ENCODE measurements at places on chromosomes 13 and 19.
A peak's percentile ranks its signal among the peaks of the same experiment; 100 is the strongest.

DNA sequence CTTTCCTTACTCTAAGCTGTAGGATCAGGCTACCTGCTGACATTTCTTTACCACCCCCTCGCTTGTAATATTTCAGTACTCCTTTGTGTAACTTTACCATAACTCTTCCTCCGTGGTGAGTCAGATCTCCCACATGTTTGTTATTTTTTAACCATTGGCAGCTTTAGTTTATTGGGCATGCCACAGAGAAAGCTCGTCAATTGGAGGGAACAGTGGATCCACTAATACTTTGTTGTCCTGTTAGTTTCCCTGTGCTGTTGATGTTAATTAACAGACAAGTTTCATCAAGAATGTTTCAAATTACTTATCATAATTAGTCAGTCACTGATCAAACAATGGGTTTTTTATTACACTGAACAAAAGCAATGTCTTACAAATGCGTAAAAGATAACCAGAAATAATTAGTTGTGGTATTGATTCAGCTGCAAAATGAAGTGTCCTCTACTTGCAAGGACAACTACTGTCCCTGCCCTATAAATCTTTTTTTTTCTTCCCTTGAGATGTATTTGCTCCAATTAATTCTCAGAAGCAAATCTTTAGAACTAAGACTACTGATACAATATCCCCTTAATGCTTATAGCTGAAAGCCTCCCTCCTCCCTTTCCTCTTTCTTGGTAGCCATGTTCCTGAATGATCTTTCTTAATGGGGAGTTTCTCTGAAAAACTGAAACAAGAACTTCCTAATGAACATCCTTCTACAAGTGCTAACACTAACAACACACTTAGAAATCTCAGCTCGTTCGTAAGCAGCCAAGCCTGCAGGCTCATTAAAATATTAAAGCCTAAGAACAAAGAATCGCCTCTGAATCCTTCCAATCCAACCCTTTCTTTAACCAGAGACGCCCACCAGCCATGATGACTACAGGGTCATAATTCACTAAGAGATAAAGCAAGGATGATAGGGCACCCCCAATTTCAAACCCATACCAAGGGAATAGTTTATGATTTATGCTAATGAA is 22.2 kb downstream of the EFNB2 start:
- no peak for DNase-seq

DNA sequence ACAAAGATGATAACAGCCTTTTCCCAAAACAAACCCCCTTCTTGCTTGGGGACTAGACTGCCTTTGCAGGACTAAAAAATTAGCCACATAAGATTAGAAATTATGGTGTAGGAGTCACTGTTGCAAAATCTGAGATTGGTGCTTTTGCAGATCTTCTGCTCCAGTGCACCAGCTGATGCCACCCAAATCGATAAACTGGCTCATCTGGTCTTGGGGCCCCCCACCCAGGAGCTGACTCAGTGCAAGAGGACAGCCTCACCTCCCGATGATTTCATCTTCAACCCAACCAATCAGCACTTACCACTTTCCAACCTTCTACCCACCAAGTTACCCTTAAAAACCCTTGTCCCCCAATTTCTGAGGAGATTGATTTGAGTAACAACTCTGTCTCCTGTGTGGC is 47.1 kb upstream of the PEPD start:
- peak; percentile 12 for DNase-seq

DNA sequence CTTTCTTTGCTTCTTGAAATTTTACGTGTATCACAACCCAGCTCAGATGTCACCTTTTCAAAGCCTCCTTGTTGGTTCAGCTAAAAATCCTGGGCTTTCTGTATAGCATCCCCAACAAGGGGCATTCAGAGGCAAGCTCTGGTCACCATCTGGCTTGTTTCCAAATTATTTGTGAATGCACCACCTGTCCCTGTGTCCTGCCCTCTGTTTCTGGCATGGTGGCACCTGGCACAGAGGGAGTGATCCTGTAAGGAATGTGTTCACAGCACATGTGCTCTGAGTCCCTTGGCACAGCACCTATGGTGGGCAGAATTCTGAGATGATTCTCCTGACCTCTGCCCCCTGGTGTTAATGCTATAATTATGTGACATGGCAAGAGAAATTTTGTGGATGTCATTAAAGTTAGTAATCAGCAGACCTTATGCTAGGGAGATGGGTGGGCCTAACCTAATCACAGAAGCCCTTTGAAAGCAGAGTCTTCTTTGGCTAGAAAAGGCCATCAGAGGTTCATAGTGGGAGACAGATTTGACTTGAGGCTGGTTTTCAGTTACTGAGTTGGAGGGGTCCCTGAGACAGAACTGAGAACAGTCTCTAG is 76.3 kb downstream of the ZNF429 start:
- DNase-seq: no peak

GRCh38 chr19:21468791-21469190 is 36.6 kb upstream of the ZNF429 start:
- DNase-seq: no peak

DNA sequence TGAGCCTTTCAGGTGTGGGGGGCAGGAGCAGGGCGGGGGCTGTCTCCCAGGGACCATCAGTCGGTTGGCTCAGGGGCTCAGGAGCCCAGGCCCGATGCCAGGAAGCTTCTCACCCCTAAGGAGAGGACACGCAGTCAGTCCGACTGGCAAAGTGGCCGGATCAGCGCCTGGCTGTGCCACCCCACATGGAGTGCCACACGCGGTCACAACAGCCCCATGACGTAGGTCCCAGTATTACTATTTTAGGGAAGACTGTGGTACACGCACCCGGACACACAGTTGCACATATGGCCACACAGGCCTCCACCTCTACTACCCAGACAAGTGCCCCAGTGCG is 29.3 kb upstream of the GRTP1 start:
- DNase-seq: no peak

GRCh38 chr13:84658491-84659358 is 776.5 kb upstream of the SLITRK1 start:
- no peak for DNase-seq

DNA sequence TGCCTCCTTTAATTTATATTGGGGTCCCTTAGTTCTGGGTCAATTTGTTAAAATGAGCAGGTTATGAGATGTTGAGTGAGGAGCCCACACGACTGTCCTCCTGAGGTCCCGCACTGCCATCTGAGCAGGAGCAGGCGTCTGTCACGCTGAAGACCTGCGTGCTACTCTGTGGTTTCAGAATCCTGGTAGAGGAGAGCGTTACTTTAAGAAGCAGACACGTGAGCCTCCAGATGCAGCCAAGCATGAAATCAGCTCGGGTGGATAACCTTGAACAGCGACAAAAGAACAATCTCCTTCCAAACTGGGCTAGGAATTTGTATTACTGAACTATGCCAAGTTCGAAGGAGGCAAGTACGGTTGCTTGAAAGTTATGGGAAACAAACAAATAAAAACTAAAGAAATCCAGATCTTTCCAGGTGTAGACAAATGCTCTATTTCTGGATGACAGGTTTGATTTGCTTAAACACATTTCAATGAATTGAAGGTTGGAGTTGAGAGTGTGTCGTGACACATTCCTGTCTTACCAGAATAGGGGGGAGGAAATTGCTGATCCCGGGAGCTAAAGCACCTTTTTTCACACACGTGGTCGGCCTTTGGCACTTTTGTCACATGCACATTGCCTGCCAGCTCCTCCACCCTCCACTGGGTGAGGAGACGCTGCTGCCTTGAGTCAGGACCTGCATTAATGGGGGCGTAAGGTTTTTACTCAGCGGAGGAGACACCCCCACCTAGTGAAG is 945.5 kb upstream of the SLC10A2 start:
- DNase-seq: no peak

GRCh38 chr13:85799097-85799582 is at the start of gene SLITRK6:
Gene SLITRK6, minus strand, starts transcription at chr13:85799419. Its CDS starts 2,911 bp downstream, at chr13:85796508.
- no peak for DNase-seq

GRCh38 chr19:42023121-42023942 is 29.3 kb upstream of the ATP1A3 start:
- no peak for DNase-seq

- DNase-seq: no peak
Observed at GRCh38 chr13:66407128-66407527, 823.0 kb downstream of the PCDH9 start.

DNA sequence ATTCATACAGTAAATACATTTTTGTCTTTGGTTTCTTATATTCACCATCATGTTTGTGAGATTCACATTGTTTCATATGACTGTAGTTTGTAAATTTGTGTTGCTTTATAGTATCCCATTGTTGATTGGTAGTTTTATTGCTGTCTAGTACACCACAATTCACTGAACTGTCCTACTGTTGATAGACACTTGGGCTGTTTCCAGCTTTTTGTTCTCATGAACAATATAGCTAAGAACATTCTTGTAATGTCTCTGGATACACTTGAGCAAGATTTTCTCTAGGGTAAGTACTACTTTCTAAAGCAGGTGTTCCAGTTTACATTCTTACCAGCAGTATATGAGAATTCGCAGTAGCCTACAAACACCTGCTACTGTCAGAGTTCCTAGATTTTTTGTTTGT is 37.8 kb downstream of the SKA3 start:
- DNase-seq: no peak

DNA sequence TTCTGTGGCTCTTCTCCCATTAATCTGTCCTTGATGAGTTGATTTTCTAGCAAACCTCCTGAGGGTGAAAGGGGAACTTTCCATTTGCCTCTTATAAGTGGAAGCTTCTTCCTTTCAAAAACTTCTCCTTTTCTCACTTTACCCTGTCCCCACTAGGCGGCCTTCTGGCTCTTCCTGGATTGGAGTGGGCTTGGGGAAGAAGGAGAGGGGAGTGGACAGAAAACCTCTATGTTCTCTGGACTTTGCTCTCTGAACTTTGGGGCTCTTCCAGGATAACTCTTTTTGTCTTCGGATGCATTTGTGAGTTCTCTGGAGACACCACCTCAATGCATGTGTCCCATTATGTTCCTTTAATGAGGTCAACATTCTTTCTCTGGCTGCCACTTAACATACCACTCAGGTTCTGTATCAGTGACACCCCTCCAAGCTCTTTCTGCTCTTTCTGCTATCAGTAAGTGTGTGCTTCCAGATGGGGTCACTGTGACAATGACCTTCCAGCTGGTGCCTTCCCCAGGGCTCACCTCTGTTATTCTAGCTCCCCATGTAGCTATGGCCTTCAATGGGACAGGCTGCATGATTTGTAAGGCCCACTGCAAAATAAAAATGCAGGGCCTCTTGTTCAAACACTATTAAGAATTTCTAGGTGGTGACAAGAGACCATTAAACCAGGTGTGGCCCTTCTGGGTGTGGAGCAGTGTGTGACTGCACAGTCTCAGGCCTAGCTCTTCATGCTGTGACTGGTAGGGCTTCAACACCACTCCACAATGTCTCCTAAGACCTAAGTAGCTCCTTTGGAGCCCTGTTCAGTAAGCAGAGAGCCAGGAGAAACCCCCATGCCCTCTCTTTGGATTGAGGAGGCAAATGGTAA is 389.2 kb downstream of the EFNB2 start:
- DNase-seq: no peak

DNA sequence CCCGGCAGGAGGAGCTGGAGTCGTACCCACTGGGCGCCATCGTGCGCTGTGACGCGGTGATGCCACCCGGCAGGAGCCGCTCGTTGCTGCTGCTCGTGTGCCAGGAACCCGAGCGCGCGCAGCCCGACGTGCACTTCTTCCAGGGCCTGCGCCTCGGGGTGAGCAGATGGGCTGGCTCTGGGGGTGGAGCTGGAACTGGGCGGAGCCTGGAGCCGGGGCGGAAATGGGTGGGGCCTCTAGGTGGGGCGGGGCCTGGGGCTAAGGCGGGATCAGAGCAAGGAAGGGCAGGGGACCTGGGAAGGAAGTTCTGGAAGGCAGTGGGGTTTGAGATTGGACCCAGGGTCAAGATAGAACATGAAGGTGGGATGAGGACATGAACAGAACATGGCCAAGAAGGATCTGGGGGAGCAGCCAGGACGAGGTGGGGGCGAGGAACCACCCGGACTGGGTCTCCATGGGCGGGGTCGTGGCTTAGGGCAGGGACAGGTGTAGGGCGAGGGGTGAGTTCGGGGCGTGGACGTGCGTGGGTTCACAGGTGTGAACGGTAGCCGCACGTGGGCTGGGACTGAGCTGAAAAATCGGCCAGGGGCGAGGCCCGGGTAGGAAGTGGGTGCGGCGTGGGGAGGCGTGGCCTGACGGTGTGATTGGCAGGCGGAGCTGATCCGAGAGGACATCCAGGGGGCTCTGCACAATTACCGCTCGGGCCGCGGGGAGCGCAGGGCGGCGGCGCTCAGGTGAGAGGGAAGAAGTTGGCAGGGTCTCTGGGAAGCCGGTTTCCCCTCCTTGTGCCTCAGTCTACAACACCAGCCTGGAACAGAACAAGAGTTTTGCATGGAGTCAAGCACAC is 4.7 kb downstream of the EPS8L1 start:
- DNase-seq: no peak

GRCh38 chr19:3094601-3095440 is 659 bp downstream of the GNA11 start:
- DNase-seq: peak; percentile 72

DNA sequence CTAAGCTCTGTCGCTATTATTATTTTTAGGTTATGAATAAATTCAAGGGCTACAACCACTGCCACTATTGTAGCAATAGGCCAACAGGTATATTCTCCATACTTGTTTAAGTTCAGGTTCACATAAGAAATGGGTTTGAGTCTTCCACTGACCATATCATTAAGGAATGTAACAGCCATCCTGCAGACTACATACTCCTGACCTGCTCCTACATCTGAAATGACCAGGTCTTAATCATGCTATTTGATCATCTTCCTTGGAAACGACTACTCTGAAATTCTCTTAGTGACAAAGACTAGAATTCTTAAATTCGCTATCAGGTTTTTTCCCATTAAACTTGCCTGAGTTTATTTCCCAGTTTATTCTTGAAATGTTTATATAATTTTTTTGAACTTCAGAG is 66.8 kb downstream of the IPO5 start:
- DNase-seq: no peak
